Stimulated activated CD4-positive, alpha-beta T cell treated with anti-CD3 and anti-CD28 coated beads, TNF-alpha, amount 100 ng/mL, for 48 hours (primary cell): ENCODE measurements at places on chromosomes 16 and 17.

DNA sequence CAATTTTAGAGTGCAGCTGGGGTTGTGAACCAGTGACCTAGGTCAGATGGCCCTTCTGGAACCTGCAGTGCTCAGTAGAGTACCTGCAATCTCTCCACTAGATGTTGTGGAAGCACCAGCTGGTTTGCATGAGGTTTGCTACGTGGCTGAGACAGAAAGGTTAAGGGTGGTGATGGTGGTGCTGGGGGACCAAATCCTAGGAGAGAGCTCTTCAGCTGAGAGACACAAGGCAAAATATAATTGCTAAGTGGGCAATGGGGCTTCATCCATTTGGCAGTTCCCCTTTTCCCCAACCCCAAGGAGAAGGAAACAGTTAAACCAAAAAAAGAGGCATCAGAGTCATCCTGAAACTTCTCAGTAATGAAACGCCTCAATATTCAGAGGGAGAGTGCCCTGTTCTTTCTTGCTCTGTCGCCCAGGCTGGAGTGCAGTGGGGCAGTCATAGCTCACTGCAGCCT lies 13.9 kb downstream of the ITPRIPL2 start:
- no peak for DNase-seq

GRCh38 chr16:23700509-23700908 lies 12.5 kb downstream of the ERN2 start:
- DNase-seq, result no peak

DNA sequence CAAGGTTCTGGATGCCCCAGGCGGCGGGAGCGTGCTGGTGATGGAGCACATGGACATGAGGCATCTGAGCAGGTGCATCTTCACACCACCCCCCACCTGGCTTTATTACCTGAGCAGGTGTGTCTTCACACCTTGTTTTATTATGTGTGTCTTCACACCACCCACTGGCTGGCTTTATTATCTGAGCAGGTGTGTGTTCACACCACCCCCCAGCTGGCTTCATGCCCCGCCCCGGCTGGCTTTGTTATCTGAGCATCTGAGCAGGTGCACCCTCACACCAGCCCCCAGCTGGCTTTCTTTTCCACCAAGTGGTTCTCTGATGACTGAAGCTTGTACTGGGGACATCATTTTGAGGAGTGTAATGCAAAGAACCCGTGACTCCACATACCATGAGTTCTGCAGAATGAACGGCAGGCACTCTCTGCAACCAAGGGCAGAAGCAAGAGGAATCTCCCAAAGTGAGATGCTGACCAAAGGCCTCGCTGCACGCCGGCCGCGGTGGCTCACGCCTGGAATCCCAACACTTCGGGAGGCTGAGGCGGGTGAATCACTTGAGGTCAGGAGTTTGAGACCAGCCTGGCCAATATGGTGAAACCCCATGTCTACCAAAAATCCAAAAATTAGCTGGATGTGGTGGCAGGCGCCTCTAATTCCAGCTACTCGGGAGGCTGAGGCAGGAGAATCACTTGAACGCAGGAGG lies 2.6 kb downstream of the FN3KRP start:
- DNase-seq, result no peak

GRCh38 chr17:51056813-51057510 lies 63.7 kb downstream of the SPAG9 start:
- no peak for DNase-seq
